ENCODE measurements at places on chromosomes 6 and 20. TPM values are rescaled to one million over a fixed set of nuclear protein-coding genes. Genes with fewer than 3 reads are reported as not detected.

The TINAG gene
- not detected for total RNA-seq

The ADGRB3 gene
- total RNA-seq: not detected

The CDH26 gene
- 1.8 TPM for total RNA-seq

The MYO6 gene
- total RNA-seq: 2.0 TPM

The ALDH8A1 gene
- 0.24 TPM for total RNA-seq

The PTPRT gene
- total RNA-seq: not detected

The REM1 gene
- total RNA-seq: not detected

The STMN3 gene
- 6.7 TPM for total RNA-seq
